ENCODE measurements at places on chromosomes 6 and 20.

GRCh38 chr20:59676126-59676850 is 71.9 kb downstream of the PHACTR3 start:
- DNase-seq, result no peak

DNA sequence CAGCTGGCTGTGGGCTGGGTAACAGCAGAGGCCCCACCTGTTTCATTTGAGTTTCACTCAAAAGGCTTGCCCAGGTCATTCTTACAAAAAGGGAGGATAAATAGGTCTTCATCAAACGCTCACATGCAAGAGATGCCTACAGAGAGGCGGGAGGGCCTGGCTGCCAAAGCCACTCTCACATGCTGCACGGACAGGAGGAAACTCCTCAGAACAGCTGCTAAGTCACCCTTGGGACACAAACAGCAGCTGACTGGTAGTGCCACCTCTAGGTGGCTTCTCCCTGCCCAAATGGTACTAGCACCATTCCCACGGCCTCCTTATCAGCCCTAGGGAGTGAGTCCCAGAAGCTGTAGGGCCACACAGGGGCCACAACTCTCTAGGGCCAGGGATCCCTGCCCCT is 23.8 kb downstream of the SLC22A23 start:
- no peak for DNase-seq

- DNase-seq, result peak; percentile 28
Measured at GRCh38 chr6:37689381-37689780, 8.3 kb downstream of the MDGA1 start.

GRCh38 chr20:31560094-31560745 is 44.9 kb upstream of the ID1 start:
- DNase-seq, result peak; percentile 87

DNA sequence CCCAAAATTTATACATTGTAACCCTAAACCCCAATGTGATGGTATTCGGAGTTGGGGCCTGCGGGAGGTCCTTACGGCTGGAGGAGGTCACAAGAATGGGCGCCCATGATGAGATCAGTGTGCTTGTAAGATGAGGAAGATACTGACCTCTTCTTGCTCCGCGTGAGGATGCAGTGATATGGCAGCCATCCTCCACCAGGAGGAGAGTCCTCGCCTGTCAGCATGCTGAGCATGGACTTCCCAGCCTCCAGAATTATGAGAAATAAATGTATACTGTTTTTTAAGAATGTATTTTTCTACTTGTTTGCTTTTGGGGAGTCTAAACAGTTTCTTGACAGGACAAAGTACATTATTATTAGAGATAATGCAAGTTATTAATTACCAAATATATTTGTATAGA is 8.7 kb upstream of the SYNDIG1 start:
- no peak for DNase-seq

GRCh38 chr6:139713424-139713823 is 339.0 kb upstream of the CITED2 start:
- DNase-seq, result no peak

GRCh38 chr6:170072246-170072645 is 218.6 kb downstream of the DLL1 start:
- no peak for DNase-seq

- DNase-seq, result no peak
Measured at GRCh38 chr6:101348816-101349215, 44.7 kb upstream of the GRIK2 start.

- DNase-seq, result no peak
Measured at GRCh38 chr20:32114305-32114960, 4.9 kb downstream of the TM9SF4 start.

- no peak for DNase-seq
Measured at GRCh38 chr6:21666201-21666691, 72.7 kb downstream of the SOX4 start.

- no peak for DNase-seq
Measured at GRCh38 chr6:16570946-16571345, 190.3 kb downstream of the ATXN1 start.

GRCh38 chr20:58196402-58197184 is 31.9 kb downstream of the ANKRD60 start:
- DNase-seq, result no peak

GRCh38 chr20:38804682-38805501 is 605 bp upstream of the PPP1R16B start:
- no peak for DNase-seq

GRCh38 chr6:144284783-144285547 is at the start of gene UTRN:
UTRN (plus strand) TSS chr6:144285335; CDS start chr6:144291829, 6,494 bp downstream.
- peak; percentile 78 for DNase-seq

DNA sequence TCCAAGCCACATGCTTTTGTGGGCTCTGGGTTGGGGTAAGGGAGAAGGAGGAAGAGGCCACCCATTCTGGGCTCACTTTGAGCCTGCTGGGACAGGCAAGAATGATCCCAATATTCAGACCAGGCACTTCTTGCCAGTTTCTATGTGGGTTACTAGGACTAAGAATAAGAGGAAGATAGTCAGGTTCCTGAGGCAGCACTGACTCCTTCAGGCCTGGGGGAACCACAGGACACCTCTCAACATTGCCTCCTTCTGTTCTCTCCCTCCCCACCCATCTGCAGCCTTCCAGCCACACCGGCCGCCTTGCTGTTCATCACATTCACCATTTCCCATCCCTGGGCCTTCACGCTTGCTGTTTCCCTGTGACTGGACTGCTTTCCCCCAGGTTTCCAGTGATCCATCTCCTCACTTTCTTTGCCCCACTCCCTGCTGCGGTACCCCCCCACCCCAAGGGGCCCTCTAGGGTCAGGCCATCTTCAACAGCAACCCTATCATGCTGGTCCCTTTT is 69.2 kb upstream of the SIRPA start:
- DNase-seq, result no peak

DNA sequence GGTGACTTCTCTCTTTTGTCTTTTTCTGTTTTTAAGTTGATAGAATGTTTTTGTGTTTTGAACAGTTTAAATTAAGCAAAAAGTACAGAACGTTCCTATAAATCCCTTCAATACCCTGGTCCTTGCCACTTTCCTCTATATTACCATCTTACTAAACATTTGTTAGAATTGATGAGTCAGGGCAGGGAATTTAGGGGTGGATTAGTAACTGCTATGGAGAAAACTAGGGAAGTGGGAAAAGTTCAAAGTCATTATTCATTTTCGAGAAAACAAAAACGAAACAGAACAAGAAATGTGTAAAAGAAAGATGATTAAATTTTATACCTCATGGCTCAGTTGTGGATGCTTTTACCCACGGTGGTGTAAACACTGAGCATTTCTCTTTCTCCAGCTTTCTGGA is 240.4 kb upstream of the SULF2 start:
- peak; percentile 92 for DNase-seq

DNA sequence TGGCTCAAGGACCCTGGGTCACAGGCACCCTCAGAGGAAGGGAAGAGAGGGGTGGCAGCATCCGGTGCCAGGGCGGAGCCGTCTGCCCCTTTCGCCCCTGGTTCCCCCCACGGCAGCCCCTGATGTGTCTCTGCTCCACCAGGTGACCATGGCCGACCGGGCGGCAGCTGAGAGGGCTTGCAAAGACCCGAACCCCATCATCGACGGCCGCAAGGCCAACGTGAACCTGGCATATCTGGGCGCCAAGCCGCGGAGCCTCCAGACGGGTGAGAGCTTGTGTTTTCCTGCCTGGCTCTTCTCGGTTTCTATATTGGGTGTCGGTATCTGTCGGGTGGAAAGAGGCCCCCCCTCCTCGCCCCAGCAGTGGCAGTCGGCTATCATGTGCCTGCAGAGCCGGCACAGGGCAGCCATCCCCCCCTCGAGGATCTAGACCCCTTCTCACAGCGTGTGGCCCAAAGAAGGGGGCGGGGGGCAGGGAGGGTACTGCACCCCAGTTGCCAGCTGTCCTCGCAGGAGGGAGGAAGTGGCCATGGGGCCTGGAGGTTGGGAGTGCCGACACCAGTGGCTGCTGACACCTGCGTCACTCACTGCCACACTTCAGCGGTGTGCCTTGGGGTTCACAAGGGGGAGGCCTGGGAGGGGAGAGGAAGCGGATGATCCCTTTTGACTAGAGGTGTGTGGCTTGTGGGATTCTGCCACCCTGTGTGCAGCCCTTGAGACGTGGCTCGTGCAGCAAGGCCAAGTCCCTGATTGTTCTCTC is 1.5 kb downstream of the RBM38 start:
- DNase-seq, result no peak

- DNase-seq, result no peak
Measured at GRCh38 chr6:10351791-10352190, 63.1 kb downstream of the TFAP2A start.

DNA sequence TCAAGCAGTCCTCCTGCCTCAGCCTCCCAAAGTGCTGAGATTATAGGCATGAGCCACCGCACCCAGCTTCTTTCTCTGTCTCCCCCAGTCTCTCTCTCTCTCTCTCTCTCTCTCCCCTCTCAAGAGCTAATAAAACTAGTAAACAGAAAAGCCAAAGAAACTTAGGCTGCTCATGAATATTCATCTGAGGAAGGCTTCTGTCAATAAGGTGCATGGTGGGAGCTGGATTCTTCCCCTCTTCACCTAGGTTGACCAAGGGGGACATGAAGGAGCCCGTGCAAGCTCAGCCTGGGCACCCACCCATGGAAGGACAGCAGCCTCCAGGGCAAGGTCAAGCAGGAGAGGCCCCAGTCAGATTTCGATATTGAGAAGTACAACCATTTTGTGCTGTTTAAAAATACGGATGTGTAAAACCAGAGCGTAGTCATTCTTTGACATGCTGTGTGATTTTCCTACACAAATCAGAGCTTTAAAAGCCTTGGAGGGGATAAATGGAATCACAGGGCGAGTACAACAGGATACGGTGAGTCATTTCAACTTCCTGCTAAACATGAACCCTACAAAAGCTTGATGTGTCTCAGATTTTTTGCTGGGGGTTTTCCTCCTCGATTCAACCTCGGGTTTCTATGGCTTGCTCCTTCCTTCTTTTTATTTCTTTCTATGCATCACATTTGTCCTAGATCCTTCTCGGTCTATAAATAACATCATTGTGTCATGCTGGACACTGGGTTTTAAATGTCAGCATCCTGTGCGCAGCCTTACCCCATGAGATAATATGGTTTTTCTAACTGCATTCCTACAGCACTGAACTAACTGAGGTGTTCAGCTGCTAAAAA is 368.9 kb upstream of the JARID2 start:
- peak; percentile 80 for DNase-seq

DNA sequence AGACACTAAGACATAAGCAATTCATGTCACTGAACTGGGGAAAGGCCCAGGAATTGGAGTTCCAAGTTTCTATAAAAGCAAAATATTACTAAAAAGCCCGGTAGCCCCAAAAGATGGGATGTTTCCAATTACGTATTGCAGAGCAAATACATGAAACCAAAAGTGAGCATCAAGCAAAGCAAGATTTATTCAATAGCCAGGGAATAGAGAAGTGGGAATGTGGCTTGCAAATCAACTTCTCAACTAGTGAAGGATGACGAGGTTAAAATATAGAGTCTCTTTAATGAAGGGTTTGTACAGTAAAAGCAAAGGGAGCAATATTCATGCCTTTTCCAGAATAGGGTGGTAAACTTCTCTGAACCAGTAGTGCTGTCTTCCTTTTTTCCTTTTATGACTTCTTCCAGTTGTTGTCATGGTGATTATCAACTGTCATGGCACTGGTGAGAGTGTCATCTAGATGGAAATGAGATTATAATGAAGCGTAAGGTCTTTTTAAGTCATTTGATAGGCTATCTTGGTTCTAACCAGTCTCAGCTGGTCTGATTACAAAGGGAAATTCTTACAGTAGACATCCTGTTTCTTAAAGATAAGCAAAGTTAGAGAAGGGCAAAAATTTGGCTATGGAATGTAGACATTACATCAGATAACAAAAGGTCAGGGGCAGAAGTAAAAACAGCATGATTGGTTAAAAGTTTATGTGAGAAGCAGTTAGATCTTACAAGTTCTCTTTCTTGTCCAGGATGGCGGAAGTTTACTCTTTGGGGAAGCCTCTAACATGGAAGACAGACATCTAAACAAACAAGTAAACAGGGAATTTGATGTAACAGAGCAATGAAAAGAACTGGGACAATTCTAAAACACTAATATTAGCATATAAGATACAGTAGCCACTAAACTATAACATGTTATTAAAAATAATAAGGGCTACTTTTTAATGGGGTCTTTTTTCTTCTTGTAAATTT is 96.9 kb downstream of the TBX18 start:
- no peak for DNase-seq

DNA sequence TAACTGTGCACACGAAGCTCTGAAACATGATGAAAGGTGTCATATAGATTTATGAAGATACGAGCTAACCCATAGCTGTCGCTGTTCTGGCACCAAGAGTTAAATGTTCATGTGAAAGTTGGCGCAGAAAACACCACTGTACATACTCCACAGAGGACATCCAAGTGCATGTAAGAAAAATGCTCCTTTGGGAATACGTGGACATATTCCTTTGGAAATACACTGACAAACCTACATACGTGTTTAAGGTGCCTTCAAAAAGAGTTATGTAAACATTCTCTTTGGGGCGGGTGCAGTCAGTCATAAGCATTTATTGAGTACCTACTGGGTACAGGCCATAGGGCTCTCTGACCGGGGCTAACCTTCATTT is 723 bp upstream of the ARID1B start:
- peak; percentile 64 for DNase-seq

DNA sequence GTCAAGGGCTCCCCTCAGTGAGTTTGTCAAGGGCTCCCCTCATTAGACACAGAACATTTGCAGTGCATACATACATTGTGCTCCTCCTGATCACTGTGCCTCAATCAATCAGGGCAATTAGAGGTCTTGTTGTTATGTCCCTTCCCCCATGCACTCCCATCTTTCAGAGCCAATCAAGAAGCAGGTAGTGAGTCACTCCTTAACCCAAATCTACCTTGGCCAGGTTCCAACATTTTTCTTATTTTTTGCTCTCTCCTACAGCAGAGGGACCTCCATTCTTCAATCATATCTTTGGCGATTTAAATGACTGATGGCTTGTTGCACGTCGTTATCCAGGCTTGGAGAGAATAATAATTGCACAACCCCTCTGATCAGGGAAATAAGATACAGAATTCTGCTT is 409.9 kb upstream of the SPTLC3 start:
- DNase-seq, result no peak

GRCh38 chr20:32517914-32518592 is 67.1 kb downstream of the NOL4L start:
- DNase-seq, result no peak

DNA sequence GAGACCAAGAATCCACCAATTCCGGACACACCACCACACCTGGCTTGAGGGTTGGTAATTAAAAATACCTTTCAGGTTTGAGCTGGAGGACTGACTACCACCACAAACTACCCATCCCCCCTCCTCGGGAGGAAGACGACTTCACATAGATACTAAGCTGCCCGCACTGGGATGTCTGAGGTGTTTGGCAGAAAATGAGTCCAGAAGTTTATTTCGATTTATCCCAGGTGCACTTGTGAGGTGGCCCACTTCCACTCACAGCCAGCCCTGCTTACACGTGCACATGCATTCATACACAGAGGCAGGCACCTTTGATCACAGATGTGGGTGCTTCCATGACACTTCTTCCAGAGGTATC is 187.1 kb downstream of the ID4 start:
- no peak for DNase-seq

GRCh38 chr6:148136586-148136985 is 206.1 kb upstream of the SASH1 start:
- DNase-seq, result no peak

- no peak for DNase-seq
Measured at GRCh38 chr6:126359936-126360537, 20.1 kb downstream of the CENPW start.

GRCh38 chr6:108152446-108152845 is 13.4 kb upstream of the NR2E1 start:
- no peak for DNase-seq

- DNase-seq, result no peak
Measured at GRCh38 chr6:22964334-22964733, 395.0 kb downstream of the HDGFL1 start.
